NCI-H526 treated with DMSO at 0.1 percent for 48 hours (cell line): ENCODE measurements at places on chromosomes 5 and 9.
A peak's percentile ranks its signal among the peaks of the same experiment; 100 is the strongest.

- no peak for DNase-seq
Measured at GRCh38 chr5:126449751-126450271, 26.6 kb downstream of the GRAMD2B start.

- no peak for DNase-seq
Measured at GRCh38 chr9:99593610-99594009, 228.1 kb upstream of the NR4A3 start.

DNA sequence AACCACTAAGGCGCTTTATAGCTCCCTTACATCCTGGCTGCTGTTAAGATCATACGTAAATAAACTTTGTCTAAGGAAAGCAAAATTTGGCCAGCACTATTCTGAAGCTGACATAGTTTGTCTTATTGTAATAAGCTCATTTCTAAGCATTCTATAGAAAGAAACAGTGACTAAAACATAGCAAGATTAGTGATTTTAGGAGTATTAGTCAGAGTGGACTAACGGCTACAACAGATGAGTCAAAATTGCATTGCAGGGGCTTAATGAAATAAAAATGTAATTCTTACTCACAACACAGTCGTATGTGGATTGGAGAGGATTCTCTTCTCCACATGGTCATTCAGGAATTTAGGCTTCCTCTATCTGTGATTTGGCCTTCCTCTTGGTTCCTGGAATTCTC, 347.6 kb downstream of the GADD45G start:
- no peak for DNase-seq

DNA sequence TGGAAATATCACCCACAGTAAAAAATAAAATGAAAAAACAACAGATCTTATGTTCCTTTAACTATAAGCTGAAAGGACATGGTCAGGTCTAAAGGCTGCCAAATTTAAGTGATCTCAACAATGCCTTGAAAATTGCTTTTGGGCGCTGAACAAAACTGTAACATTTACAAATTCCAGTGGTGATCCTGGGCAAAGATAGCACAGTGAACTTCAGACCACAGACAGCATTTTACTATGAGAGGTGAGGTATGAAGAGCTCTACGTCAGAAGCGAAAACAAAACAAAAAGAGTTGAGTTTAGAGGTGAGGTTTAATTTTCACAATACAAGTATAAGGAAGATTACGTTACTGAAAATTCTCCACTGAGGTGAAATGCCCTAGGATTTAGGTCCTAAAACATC, 165.8 kb upstream of the STK32A start:
- no peak for DNase-seq

GRCh38 chr9:131528186-131528585, 2.9 kb downstream of the UCK1 start:
- DNase-seq, result no peak

DNA sequence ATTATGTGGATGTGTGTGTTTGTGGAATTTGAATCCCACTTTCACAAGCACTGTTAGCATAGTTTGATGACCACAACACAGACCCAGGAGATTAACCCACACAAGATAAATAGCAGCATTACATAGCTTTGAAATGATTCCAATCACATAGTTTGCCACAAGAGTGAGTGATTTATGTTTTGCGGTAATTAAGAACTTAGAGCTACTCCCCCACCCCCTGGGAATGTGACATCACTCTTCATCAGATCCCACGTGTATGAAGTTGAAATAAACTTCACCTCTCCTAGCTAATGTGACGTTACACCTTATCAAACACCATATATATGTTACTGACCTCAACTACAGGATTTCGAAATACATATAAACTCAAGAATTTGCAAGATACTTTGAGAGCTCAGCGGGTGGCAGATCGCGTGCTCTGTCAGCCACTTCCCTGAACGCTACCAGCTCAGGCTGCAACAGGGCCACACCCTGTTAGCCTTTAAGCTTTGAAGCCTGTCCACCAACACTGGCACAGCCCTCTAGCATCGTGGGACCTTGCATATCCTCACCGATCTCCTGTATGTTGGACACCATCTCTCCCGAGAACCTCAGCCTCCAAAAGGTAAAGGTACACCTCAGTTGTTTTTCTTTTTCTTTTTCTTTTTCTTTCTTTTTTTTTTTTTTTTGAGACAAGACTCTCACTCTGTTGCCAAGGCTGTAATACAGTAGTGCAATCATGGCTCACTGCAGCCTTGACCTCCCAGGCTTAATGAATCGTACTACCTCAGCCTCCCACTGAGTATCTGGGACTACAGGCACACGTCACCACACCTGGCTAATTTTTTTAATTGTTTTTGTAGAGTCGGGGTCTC, 1.7 kb upstream of the AGTPBP1 start:
- no peak for DNase-seq

DNA sequence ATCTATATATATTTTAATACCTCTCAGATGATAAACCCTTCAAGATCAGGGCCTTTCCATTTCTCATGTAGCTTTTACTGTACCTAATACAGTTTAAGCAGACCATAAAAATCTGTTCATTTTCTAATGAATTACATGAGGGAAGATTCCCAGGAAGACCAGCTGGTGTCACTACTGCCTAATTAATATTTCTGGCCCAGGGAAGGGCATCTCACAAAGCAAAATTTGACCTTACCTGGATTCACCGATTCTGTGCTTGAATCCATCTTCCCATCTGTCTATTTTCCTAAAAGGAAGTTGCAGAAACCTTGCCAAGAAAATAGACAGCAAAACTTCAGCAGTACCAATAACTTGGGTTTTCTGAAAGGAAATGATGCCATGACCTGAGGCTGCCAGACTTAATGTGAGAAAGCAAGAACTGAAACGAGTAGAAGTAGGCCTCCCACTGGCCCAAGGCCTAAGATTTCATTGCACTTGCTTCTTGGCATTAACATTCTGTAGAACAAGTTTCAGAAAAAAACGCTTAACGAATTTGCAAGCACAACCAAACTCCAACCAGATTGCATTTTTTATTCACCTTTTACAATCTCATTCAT, 83.0 kb upstream of the GLIS3 start:
- no peak for DNase-seq

- no peak for DNase-seq
Measured at GRCh38 chr9:10274175-10274574, 338.6 kb downstream of the PTPRD start.

GRCh38 chr9:8614926-8615440, 815.4 kb upstream of the DMAC1 start:
- no peak for DNase-seq

DNA sequence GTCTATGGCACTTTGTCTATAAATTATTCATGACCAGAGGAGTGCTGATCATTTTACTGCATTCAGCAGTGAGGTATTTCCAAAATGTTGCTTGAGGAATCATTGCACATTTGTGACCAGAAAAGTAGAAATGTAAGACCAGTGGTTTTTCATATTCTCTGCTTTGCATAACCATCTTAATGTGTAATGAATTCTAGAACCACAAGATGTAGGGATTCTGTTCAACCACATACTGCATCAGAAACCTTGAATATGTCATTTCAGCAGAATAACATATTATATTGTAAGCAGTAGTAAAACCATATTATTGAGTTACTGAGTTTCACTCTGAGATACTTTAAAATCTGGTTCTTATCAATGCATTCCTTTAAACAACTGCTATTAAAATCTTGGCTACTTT, 1243.4 kb downstream of the MAT2B start:
- no peak for DNase-seq

DNA sequence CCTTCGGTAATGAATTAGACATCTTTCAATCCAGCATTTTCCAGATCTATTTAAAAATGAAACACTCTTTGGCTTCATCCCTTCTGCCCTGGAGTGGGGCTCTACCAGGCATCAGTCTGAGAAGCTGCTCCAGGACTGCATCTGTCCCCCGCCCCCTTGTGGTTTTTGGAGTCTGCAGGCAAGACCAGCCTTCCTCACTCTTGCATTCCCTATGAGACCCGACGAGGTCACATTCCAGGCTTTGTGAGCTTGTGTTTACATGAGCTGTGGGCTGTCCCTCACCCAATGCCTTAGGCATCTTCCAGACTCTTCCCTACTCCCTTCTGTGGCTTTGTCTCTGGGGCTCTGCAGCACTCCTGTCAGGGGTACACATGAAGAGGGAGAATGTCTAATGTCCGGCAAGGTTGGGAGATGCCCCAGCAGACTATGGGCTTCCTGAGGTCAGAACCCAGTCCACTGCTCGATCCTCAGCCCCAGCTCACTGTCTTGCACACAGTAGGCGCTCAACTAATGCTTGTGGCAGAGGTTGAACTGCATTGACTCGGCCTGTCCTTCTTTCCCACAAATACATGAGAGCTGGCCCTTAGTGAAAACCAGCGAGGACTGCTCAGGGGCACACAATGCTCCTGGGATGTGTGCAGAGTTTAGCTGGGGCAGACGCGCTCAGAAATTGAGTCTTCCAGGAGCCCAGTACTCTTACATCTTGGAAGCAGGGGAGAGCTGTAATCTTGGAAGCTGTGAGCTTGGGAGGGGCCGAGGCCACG, 11.7 kb upstream of the GADD45G start:
- DNase-seq, result no peak

DNA sequence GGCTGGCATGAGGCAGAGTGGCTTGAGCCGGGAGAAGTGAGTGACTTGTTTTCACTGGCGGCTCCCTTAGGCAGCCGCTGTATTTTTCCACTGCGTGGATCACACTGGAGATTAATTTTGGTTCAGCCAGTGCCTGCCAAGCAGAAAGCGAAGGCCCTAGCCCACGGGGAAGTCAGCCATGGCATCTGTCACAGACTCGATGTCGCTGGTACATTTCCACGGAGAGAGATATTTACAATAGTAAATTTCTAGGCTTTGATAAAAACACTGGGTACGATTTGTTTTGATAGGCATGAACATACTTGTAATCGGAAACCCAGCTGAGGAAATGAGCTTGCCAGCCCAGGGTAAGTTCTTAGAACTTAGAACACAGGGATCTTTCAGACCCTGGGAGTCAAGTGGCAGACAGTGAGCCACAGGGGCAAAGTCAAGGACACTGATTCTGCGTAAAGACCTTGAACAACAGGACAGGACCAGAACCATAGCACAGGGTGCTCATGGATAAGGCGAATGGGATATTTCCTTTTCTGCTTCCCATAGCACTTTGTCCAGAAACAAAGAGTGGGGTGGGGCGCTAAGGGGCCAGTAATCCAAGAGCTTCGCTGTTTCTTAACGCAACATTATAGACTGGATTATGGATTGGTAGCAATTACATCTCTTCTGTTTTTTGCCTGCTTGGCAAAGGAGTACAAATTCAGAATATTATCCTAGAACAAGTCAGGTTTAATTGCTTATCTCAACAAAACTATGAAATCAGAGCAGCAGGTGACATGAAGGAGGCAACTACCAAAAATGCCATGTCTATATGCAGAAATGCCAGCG, 4.5 kb downstream of the DUSP1 start:
- no peak for DNase-seq

DNA sequence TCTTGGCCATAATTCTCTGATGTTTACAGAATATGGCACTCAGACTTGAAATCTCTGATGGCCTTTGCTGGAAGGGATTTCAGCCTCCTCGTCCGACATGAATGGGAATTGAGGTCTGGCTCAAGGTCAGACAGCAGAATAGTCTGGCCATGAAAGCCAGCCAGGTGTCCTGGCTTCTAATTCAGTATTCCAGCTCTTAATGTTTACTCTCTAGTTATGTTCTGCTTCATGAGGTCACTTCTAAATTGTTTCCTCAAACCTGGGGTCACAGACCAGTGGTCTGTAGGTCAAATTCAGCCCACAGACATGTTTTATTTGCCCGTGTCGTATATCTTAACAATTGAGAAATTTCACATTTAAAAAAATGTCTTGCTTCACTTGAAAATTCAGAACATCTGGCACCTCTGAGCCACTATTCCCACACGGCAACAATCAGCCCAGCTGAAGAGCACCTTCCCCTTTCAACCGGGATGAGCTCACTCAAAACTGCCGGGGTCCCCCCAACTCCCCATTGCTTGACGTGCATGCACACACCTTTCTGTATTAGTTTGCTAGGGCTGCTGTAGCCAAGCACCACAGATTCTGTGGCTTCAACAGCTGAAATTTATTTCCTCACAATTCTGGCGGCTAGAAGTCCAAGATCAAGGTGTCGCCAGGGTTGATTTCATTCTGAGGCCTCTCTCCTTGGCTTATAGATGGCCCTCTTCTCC, 243.5 kb downstream of the ENC1 start:
- no peak for DNase-seq

GRCh38 chr9:104386425-104387069, 117.5 kb upstream of the OR13F1 start:
- DNase-seq, result peak; percentile 25

DNA sequence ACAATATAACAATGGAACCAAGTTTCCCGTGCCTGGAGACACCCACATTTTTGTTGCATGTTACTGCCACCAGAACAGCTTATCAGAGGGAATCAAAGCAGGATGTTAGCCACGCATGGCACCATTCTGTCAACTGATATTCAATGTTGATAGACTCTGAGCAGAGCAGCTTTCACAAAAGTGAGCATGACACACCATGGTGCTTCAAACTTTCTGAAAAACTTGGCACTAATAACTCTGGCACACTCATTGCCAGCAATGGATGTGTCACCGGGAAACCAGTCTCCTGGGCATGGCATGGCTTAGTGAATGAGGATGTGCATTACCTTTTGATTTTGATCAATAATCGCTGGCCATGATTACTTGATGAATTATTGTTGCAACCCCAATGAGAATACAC, 19.7 kb downstream of the NIPSNAP3B start:
- DNase-seq, result no peak

GRCh38 chr5:4646715-4647375, 493.3 kb upstream of the ADAMTS16 start:
- no peak for DNase-seq

DNA sequence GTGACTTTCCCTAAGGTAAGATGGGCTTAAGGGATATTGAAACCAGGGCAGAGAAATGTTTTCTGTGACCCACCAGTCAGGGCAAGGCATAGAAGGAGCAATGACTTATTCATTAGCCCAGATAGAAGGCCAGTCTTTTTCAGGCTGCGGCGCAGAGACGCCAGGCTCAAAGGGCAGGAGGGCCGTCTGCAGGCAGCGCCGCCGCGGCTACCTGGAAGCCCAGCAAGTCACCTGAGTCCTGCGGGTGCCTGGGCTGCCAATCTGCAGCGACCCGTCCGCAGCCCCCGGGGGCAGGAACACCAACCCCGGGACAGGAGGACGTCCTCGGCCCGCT, 322 bp upstream of the SH3GL2 start:
- no peak for DNase-seq

DNA sequence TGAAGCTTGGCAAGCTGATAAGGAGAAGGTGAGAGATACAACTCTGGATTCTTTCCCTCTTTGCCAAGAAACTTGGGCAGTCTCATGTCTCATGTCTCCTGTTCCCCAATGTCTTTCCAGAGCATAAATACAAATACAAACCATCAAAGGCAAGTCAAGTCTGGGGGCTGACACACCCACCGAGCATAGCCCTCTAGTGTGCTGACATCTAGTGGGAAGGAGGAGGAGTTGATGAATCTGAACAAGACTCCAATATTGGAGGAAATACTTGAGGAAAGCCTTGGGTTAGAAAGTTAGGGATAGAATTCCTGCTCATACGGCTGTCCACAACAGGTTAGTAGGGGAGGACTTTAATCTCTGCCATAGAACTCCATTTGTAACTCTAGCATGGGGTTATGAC, 8.6 kb downstream of the MLANA start:
- DNase-seq, result no peak

- no peak for DNase-seq
Measured at GRCh38 chr9:126959917-126960316, 45.3 kb downstream of the RALGPS1 start.

GRCh38 chr9:72312386-72312987, 52.5 kb downstream of the ZFAND5 start:
- no peak for DNase-seq

GRCh38 chr5:141559461-141559860, 59.3 kb downstream of the DIAPH1 start:
- no peak for DNase-seq

- DNase-seq, result no peak
Measured at GRCh38 chr5:109619606-109620005, 70.1 kb upstream of the MAN2A1 start.
